ENCODE measurements at places on chromosomes 11 and 22.
A peak's percentile ranks its signal among the peaks of the same experiment; 100 is the strongest.

DNA sequence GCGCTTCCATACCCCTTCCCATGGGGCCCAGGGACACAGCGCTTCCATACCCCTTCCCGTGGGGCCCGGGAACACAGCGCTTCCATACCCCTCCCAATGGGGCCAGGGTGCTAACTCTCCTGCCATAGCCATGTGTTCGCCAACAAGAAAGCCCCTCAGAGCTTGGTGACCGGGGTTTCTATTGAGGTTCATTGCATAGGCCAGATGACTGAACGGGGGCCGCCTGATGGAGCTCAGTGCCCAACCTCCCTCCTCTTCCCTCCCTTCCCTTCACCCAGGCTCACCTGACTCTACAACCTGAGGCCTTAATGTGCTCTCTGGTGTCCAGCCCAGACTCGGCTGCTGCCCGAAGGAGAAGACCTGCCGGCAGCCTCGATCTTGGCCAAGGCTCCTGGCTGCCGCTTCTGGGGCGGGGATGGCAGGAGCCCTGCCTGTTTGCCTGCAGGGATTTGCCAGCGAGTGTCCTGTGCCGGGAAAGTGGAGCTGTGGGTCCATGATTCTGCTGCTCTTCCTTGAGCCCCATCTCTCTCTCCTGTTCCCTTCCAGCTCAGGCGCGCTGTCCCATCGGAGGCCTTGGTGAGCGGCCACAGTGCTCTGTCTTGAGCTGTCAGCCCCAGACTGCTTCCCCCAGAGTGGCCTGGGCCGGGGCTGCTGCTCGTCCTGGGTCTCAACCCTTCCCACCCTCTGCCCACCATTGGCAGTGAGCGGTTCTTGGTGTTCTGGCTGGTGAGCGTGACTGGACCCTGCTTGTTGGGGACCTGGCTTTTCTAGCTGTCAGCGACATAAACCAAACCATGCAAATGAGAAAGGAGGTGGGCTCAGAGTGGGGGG is 267.0 kb downstream of the TBC1D22A start:
- DNase-seq: no peak

DNA sequence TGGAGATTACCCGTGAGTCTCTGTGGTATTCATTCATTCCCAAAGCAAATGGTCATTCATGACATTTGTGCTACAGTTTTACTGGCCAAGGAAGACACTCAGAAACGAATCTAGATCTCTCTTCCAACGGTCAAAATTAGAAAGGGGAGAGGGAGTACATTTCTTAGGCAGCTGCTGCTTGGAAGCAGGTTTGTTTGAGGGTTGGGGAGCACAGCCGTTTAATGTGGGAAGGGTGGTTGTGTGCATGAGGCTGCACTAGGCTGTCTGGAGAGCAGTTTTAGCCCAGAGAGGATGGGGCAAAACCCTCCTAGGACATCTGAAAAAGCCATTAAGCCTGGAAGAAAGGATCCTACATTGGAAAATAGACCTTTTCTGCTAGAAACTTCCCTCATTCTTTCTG is 29.7 kb upstream of the TIMP3 start:
- DNase-seq: no peak

DNA sequence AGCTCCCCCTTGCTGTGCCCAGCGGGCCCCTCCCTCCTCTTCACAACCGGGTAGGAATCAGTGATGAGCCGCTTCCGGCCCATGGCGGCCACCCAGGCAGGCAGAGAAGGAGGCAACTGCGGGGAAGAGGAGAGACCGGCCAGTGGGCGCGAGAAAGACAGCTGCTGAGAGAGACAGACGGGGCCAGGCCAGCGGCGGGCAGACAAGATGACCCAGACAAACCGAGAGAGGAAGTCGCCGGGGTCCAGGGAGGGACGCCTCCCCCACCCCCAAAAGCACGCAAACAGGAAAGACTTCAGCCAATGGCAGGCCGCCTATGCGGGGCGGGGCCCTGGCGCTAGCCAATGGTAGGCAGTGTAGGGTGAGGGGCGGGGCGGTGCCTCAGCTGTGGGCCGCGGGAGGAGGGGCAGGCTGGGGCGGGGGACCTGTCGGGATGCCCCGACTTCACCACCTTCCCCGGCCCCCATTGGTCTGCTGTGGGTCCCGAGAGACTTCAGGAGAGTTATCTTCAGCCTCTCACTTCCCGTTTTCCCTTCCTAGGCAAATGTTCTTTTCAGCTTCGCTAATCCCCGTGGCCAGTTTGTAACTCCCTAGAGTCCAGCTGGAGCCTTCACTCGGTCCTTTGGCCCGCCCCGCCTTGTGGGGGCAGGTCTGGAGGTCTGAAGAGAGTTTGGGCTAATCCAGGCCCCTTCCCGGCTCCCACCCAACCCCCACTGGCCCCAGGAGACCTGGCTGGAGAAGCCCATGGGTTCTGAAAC is at the start of gene POLD4:
TSS of gene POLD4 (minus strand) at position 230 of the 758 bp plus-strand sequence. CDS start at position 83, 147 bp downstream.
- peak; percentile 93 for DNase-seq

- no peak for DNase-seq
Observed at GRCh38 chr22:37443977-37444376, 16.7 kb upstream of the ELFN2 start.

DNA sequence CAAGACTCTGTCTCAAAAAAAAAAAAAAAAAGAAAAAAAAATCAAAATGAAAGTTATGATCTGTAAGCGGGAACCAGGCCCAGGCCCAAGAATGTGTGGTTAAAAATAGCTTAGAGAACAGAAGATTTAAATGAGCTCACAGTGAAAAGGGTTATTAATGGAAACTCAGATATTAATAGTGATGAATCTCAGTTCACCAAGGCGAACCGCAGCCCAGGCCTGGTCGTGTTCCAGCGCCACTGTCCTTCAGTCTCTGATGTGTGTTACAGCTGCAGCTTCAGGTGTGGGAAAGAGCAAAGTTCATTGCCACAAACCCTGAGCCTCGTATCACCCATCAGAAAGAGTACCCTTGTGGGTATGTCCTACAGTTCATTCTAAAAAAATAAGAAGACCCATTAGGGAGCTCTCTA is 107.1 kb downstream of the GAB2 start:
- DNase-seq: no peak

GRCh38 chr11:128365044-128365443 is 222.3 kb downstream of the ETS1 start:
- no peak for DNase-seq

DNA sequence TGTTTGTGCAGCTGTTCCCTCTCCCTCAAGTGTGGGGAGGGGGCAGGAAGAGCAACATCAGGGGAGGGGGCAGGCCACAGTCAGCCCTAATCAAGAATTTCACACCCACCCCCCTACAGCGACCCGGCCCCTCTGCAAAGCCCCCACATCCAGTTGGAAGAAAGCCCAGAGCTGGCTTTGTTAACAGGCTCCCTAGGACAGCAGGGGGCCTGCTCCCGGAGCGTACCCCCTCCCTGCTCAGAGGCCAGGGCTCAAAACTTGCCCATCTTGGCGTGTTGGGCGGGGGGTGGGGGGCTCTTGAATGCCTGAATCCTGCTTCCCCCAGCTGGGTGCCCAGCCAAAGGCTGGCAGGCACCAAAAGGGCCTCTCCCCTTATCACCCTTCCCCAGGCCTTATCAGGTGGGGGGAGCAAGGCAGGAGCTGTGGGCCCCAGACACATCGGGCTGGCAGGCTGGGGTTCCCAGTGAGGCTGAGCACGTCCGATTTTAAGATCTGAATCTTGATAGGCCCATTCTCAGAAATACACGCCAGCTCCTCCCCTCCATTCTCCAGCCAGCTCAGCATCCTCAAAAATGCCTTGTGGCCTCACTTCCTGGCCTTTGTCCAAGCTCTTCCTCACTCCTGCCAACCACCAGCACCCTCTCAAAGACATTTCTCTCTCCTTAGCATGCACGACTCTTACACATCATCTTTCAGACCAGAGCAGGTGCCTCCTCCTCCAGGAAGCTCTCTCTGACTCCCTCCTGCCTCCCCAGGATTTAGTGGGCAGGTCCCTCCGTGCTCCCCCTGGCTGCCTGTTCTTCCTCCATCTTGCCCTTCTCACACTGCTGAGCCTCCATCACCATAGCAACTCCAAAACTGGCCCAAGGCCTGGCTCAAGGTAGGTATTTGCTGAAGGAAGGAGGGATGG is 384.8 kb downstream of the MN1 start:
- DNase-seq: no peak

GRCh38 chr22:23509571-23510302 is 70.4 kb downstream of the IGLL1 start:
- DNase-seq: no peak

DNA sequence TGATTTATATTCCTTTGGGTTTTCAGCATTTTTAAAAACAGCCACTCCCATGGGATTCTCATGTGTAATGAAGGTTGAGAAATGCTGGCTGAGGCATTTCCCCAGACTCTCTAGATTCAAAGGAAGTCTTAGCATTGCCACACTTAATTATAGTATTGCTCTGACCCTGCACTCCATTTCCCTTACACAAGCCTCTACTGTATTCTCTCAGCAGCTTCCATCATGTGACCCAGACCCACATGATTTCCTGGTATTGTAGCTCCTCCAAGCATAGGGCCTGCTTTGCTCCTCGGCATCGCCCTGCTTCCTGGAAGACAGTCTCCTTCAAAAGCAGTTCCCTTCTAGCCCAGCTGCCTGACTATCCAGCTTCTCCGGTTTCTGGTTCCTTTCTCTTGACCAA is 261.5 kb downstream of the LARGE1 start:
- DNase-seq: no peak

Data from stimulated activated CD8-positive, alpha-beta memory T cell treated with anti-CD3 and anti-CD28 coated beads, Interleukin-4, amount 100 ng/mL, for 1 hour (primary cell).